Stimulated activated CD4-positive, alpha-beta T cell treated with anti-CD3 and anti-CD28 coated beads, Interleukin-15, amount 100 ng/mL, for 1 hour (primary cell): ENCODE measurements at places on chromosomes 6 and 20.

GRCh38 chr6:154292855-154293519 is 63.6 kb downstream of the IPCEF1 start:
- DNase-seq = no peak

GRCh38 chr20:45792317-45793118 is 764 bp downstream of the DNTTIP1 start:
- DNase-seq = no peak

GRCh38 chr6:112338166-112338709 is 8.9 kb upstream of the RFPL4B start:
- no peak for DNase-seq

GRCh38 chr20:22716821-22717351 is 132.5 kb upstream of the FOXA2 start:
- no peak for DNase-seq

GRCh38 chr20:51444467-51444866 is 98.1 kb downstream of the NFATC2 start:
- DNase-seq = no peak

- DNase-seq = no peak
Measured at GRCh38 chr6:44914141-44914540, 414.0 kb upstream of the RUNX2 start.

DNA sequence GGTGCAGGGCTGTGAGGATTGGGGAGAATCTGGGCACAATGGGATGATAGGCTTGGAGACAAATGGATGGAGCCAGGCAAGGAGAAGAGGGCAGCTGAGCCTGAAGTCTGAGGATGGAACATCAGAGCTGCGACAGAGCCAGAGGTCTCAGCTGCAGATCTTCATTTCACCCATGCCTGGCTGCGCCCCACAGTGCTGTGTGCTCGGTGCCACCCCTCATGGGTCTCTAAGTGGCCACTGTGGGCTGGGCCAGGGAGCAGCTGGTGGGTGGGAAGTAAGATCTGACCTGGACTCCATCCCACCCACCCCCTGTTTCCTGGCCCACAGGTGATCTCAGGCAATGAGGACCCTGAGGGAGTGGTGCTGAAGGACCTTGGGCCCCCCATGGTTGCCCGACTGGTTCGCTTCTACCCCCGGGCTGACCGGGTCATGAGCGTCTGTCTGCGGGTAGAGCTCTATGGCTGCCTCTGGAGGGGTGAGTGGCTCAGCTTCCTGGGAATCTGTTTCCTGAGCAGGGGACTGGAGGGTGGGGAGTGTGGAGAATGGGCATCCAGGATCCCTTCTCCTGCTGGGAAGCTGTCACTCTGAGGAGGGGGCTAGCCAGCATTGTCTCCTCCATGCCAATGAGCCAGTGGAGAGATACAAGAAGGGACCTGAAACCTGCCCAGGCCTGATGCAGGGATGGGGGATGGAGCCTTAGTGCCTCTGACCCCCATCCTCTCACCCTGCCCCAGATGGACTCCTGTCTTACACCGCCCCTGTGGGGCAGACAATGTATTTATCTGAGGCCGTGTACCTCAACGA is 6.5 kb downstream of the DDR1 start:
- DNase-seq = no peak

GRCh38 chr20:6231556-6231955 is 108.7 kb upstream of the FERMT1 start:
- no peak for DNase-seq

- no peak for DNase-seq
Measured at GRCh38 chr6:13046084-13046483, 282.3 kb downstream of the TBC1D7 start.

DNA sequence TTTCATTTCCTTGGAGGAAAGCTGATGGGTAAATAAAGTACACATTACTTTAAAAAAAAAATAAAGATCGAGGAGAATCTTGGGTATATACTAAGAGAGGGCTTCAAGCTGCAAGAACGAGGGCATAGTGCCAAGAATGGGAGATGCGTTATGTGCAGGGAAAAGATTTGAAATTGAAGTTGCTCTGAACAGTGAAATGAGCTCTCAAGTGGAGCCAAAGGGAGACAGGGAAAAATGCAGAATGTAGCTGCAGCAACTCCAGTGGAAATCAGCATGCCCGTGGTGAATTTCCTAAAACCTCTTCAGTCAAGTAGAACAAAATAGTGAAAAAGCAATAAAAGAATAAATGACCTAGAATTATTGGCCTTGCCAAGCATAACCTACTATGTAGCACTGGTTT is 11.4 kb upstream of the COL9A1 start:
- no peak for DNase-seq

DNA sequence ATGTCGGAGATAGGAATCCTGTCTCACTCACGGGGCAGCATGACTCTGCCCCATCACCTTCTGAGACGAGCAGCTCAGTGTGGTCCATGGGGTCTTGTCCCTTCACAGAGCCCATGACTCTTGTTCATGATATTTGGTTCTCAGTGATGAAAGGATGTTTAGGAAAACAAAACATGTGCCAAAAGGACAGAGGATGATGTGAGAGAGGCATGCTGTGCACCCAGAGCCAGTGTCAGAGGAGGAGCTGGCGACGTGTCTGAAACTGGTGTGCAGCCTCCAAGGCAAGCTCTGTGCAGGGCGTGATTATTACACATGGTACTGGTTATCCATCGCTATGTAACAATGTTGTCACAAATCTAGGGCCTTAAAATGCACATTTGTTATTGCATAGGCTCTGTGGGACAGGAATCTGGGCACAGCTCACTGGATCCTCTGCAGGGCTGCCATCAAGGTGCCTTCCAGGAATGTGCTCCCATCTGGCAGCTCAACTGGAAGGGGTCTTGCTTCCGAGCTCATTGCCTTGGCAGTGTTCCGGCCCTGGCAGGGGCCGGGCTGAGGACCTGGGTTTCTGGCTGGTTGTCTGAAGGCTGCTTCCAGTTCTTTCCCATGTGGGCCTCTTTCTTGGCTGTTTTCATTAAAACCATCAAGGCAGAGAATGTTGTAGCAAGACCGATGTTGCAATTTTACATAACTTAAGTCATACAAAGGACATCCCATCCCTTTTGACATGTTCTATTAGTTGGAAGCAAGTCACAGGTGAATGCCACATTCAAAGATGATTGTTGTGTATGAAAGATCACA is 175.4 kb downstream of the ERMARD start:
- no peak for DNase-seq

DNA sequence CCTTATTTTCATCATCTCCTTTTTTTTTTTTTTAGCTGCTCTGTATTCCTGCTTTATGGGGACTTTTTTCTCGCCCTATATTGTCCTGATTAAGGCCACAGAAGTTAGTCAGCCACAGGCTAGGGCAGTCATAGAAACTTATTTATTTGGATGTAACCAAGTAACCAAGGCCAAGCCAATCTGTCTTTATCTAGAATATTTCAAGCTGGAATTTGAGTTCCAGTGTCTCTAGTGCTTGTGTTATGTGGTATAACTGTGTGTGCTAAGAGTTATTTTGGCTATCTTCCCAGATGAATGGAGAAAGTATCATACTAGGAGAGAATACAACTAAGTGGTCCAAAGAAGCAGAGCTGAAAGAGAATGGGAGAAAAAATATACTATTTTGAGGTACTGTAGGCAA is 751.5 kb downstream of the CBLN4 start:
- DNase-seq = no peak

DNA sequence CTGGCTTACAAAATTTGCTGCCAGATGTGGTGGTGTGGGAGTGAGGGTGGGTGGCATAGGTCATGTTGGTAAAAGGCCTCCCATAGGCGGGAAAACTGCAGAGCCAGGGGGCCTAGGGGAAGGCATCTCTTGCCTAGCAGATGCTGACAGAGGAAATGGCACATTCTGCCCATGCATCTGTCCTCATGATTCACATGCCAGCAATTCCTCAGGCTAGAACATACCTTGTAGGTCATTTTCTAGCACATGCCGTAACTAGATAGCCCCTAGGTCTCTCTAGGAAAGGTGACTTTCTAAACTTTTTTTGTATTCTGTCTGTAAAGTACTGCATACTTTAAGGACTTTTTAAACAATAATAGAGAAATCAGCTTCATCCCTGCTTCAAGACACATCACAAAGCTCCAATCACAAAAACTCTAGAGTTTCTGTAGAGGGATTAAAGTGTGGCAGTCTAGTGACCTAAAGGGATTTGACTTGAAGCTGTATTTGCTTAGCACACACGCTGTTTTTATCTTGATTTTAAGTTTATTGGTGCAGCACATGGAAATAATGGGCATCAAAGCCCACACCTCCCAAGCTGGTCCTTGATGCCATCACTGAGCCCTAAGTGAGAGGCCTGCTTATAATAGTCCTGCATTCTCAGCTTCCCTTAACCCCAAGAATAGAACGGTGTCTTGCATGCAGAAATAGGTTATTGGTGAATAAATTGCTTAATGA is 55.2 kb downstream of the ANKEF1 start:
- no peak for DNase-seq

- no peak for DNase-seq
Measured at GRCh38 chr20:22288957-22289356, 295.4 kb downstream of the FOXA2 start.
